GM03348 (cell line): ENCODE measurements at places on chromosomes 12 and 14.
A peak's percentile ranks its signal among the peaks of the same experiment; 100 is the strongest.

- no peak for DNase-seq
These were observed 39.4 kb upstream of the BICDL1 start for GRCh38 chr12:119949594-119949993.

DNA sequence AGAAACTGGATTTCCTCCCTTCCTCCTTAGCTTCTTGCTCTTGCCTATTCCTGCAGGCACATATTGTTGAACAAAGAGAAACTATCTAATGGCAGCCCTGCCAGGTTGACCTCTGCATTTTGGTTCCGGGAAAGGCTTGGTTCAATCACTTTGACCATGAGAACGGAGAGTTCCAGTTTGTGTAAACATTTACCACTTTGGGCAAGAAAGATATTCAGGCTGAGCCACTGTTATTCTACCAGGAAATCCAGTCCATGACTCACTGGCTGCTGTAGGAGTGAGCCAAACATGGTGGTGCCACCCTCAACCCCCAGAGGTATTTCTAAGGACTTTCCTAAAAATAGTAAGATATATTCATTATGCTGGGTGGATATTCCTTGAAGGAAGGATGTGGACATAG lies 242.2 kb upstream of the OR4E1 start:
- DNase-seq = no peak

GRCh38 chr12:89051065-89051677 lies 301.1 kb downstream of the DUSP6 start:
- peak; percentile 76 for DNase-seq

DNA sequence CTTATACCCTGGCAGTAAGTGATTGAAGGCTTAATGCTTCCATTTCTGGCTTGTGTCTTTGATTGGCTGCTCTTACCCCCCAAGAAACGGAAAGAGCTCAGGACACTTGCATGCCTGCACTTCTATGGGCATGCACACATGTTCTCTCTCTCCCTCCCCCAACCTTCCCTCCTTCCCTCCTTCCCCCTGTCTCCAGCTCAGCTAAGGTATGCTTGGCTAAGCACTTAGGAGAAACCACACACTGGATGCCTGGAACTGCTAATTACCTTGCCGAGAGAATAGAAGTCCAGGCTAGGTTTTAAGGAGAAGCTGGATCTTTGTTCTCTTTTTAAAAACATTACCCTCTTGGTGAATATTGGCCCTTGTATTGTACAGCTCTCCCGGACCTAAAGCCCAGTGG lies 1072.8 kb upstream of the TMEM132C start:
- no peak for DNase-seq

GRCh38 chr12:10584415-10584814 lies 29.0 kb downstream of the MAGOHB start:
- DNase-seq = no peak

GRCh38 chr12:58914457-58914856 lies 5.8 kb downstream of the LRIG3 start:
- no peak for DNase-seq

GRCh38 chr12:112121780-112122565 lies 3.4 kb upstream of the TRAFD1 start:
- peak; percentile 60 for DNase-seq

DNA sequence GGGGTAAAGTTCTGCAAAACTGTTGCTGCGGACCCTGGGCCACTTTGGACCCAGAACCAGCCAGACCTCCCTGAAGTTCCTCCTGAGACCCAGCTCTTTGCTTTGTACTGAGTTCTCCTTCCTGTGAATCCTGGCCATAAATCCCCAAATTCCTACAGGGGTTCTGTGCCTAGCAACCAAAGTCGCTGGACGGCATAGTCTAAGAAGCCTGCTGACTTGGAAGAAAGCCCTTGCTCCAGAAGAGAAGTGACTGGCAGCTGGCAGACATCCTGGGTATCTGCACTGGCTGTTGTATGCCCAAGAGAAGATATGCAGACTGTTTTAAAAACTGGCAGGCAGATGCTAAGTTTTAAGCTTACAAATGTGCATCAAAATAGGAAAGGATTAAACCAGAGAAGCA lies 99.9 kb upstream of the SLC24A4 start:
- no peak for DNase-seq

DNA sequence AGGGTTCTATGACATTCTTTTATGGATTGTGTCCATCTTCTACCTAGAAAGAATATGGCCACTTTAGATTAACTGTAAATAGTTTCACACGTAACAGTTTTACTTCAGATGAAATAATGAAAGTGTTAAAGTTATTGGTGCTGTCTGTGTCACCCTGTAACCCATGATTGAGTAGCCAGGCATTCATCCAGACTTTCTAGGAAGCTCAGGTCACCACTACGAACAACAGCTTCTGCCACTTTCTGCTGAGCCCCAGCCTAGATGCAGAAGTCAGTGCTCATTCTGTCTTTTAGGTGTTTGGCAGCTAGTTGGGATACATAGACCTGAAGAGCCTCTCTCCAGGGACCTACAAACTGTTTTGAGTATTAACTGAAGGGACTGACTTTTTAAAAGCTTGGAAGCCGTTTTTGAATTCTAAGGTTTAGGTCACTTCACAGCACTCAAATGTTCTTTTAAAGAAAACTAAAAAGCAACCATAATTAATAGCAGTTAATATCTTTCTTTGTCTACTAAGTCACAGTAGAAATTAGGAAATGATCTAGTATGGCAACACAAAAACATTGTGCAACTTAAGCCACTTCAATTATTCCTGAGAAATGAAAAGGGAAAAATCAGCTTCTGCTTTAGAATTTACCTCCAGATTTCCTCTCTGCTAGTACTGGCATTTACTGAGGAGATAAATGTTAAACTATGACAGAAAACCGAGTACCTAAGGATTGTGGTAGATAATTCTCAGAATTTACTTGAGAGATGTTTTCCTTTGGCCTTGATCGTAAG lies 266.9 kb downstream of the CCDC91 start:
- DNase-seq = no peak

DNA sequence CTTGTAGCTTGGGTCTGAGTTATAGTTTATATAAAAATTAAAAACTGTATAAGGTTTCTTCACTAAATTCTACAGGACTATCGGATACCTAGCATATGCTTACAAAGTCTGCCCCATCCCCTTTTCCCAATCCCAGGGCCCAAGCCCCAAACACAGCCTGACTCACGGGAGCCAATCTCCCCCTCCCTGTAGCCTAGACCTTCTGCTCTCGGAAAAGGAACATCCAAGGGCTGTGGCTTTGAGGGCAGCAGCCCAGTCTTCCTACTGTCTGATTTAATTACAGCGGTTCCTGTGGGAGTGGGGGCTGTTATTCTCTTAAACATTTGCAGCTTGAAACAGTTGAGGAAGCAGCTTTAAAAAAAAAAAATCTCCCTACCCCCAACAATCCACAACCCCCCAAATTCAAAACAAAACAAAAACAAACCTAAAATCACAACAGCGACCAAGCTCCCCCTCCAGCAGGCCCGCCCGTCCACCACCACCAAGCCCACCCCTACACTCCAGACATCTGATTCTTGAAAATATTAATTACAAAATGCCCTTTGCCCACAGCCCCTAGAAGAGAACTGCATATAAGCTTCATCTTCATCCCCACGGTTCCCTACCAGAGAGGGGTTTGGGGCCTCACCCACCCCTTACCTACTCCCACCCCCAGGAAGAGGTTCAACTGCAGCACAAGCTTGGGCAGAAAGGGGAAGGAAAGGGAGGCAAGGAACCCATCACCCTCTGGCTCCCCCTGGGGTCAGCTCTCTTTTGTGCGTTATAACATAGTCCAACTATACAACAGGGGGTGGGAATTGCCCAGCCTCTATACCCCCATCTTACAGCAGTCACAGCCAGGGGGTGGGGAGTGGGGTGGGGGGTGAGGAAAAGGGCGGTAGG lies 1.1 kb upstream of the PRKAG1 start:
- peak; percentile 67 for DNase-seq

DNA sequence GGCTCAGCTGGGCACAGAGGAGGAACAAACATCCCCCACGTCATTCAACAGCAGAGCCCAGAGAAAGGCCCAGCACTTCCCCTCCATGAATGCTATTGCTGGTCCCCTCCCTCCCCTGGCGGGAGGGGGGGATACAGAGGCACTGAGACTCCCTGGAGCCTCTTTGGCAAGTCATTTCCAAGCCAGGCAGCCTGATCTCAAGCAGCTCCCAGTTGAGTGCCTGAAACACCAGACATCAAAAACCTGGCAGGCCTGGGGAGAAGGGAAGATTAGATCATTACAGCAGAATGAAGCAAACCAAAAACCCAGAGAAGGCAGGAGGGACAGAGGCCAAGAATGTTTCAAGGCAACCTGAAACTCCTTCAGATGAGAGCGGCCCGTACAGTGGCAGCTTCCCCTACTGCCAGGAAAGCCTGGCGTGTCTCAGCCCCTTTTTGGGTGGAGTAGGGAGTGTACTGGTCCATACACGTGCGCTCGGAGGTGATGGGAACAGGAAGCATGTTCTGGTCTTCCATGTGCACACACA lies 92.1 kb downstream of the LRRC74A start:
- DNase-seq = peak; percentile 82

DNA sequence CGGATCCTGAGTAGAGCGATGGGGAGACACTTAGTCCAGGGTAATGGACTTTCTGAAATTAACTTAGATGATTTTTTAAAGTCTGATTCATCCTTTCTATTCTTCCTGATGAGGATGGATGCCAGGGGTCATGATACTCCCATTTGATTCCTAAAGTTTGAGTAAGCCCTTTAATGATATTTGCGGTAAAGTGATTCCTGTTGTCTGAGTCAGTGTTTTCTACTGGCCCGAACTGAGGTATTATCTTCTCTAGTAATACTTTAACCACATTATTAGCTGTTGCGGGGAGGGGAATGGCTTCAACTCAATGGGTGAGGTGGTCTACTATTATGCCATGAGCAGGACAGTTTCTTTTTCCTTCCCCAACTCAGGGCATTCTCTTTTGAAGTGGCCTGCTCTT lies 111.6 kb downstream of the RIN3 start:
- DNase-seq = peak; percentile 86

DNA sequence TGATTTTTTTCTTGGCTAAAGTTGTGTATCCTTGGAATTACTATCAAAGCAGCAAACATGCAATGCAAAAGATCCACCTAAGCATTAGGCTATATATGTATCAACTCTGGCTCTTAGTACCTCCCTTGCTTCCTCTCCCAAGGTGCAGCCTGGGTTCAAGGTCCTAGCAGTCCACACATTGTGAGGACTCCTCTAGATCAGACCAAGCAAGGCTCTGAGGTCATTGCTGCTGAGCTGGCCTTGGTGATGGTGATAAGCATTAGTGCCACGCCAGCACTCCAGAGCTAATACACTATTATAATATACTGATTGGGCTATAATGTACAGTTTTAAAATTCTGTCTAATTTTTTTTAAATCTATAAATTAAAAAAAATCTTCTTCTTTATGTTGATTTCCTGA lies 196.9 kb upstream of the BTG1 start:
- DNase-seq = no peak

- DNase-seq = peak; percentile 42
These were observed 129.0 kb downstream of the ASCL4 start for GRCh38 chr12:107903341-107904061.

DNA sequence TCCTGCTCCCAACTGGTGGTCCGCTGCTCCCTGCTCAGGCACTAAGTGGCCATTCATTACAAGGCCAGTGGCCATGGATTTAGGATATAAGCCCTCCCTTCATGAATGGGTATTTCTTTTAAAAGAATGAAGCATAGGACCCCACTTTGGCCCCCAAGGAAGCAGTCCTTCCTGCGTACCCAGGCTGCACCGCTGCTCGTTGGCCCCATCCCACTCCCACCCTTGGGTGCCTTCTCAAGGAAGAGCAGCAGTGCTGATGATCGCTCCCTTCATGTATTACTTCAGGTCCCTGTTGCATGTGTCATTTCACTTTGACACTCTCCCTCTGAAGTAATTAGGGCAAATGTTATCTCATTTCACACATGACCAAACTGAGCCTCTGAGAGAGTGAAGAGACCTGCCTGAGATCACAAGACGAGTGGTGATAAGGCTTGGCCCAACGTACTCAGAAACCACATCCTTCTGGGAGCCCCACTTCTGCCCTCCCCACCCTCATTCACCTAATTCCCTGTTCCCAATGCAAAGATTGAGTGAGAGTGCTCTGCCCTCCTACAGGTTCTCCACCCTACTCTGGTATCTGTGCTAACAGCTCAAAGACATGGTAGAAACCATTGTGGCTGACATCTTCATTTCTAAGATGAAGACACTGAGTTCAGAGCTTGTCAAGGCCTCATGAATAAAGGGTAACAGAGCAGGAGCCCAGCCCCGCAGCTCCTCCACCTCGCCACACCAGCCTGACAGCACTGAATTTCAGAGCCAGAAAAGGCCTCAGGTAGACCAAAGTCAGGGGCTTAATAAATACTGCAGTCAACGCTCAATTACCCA lies 10.3 kb upstream of the KRT2 start:
- no peak for DNase-seq

DNA sequence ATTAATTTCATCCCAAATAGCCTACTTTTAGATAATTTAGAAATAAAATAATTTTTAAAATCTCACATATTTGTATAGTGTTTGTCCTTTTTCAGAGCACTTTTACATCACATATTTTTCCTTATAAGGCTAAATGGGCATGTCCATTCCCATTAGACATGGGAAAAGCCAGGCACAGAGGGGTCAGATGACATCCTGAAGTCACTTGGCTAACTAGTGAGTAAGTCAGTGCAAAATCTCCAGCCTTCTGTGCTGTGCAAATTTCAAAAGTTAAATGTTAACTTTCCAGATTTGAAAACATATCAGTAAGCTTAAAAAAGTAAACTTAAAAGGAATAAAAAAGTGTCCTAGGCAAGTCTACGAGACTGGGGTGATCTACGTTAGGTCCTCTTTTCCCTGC lies 117.4 kb downstream of the EMP1 start:
- DNase-seq = no peak

GRCh38 chr12:118185602-118186397 lies 49.9 kb downstream of the PEBP1 start:
- no peak for DNase-seq

DNA sequence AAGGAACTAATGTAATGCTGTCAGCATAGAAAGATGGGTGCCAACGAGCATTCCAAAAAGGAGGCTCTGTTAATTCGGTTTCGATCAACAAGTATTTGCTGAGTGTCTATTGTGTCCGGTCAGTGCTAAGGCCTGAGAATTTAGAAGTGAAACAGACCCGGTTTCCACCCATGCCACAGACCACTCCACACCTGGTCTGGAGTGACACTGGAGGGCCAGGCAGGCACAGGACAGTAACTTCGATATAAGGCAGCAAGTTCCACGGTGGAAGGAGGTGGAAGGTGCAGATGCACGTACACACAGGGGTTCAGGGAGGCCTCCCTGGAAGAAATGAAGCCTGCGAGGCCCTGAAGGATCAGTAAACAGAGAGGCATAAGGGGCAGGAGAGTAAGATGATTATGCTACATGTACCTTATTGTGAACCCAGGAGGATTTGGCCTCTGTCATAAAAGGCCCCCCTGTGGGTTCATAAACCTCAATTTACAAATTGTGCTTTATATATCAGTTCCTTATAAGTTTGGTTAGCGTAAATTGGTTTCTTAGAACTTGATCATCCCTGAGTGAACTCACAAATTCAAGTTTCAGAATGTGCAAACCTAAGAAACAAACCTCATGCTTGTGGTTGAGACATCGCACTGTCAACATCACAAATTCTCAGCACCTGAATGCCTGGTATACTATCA lies 25.9 kb downstream of the SSH1 start:
- no peak for DNase-seq
